ENCODE measurements at places on chromosomes 3 and 15. TPM values are rescaled to one million over a fixed set of nuclear protein-coding genes. Genes with fewer than 3 reads are reported as not detected.

The SLITRK3 gene
- 0.10 TPM for polyA plus RNA-seq

- DNase-seq: no peak
Observed at GRCh38 chr3:123759311-123759710, 124.8 kb downstream of the MYLK start.

DNA sequence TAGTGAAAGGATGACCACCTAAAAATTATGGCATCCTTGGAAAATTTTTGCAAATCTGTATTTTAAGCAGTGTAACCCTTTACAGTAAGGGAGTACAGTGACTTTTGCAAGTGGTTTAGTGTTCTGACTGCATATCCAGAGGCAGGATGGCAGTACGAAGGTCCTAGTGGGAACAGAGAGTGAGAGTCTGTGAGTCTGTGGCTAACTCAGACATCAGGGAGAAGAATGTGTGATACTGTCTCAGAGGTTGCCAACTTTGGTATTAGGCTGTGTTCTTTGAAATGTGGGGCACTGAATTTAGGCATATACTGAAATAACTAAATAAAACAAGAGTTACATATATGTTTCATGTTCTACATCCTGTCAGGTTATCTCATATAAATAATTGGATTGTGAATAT, 25.7 kb downstream of the PRKCI start:
- DNase-seq: no peak

DNA sequence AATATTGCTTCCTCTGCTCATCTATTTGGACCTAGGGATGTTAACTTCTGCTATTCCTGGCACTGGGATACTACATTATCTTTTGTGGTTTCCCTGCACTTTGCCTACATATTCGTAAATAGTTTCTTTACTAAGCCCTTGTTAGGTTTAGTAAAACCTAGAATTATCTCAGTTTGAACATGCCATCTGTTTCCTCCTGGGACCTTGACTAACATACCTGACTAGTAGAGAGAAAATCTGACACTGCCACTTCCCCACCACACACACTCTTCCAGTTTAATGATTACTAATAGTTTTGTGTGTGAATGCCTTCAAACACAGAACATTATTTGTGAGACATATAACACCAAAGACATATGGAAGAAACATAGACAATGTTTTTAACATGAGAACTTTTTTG, 28.2 kb upstream of the SOX2 start:
- DNase-seq: no peak

The ANKDD1A gene
- polyA plus RNA-seq: 12.8 TPM

GRCh38 chr3:148911173-148911572, 46.1 kb downstream of the CPA3 start:
- DNase-seq: no peak

GRCh38 chr15:63668601-63669000, 71.4 kb downstream of the FBXL22 start:
- DNase-seq: no peak

The EPHB3 gene
- polyA plus RNA-seq: 35.0 TPM

The TLR9 gene
- 0.29 TPM for polyA plus RNA-seq

The MST1R gene
- 4.0 TPM for polyA plus RNA-seq

DNA sequence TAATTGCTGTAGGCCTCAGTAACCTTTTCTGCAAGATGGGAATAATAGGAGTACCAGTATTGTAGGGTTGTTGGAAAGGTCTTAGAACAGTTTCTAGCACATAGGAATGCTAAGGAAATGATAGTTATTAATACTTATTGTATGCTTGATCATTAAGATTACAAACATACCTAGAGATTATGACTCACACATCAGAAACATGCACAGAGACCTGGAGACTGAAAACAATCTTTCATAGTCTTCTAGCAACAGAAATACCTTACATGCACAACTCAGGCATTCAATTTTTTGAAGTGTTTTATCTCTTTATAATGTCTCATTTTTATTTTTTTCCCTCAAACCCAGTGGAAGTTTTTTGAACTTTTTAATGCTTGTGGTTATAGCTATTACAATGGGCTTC, 104.4 kb upstream of the ZBTB20 start:
- no peak for DNase-seq

DNA sequence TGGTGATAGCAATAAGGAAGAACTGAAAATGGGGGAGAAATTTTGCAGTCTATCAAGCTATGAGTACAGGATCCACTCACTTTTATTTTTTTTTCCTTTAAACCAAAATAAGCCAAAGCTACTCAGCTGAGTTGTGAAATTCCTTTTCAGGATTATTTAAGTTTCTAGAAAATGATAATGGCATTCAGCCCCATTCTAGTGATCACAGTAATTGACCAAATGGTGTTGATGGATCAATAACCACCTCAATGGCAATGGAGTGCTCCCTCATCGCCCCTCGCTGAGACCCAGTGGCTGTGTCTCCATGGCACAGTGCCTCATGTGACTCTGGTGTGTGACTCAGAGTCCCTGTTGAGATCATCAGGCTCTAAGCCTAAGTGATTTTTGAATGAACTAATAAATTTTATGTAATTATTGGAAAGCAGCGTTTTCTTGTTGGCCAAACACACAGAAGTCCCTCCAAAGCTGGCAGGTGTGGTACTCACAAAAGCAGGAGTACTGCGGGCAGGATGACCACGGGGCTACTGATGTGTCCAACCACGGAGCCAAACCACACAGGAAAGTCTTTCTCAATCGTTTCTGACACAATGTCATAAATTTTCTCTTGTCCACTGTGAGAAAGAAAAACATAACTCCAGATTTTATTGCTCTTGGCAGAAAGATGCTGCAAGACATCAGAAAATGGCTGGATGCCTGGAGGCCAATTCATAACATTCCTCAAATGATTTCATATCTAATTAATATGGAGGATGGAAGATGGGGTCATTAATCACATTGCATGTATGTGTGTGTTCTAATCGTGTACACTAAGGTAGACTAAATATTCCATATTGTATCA, 14.4 kb upstream of the STARD5 start:
- DNase-seq: no peak

The PAK6 gene
- 6.0 TPM for polyA plus RNA-seq

GRCh38 chr3:172332256-172333041, 115.8 kb downstream of the GHSR start:
- peak; percentile 53 for DNase-seq

DNA sequence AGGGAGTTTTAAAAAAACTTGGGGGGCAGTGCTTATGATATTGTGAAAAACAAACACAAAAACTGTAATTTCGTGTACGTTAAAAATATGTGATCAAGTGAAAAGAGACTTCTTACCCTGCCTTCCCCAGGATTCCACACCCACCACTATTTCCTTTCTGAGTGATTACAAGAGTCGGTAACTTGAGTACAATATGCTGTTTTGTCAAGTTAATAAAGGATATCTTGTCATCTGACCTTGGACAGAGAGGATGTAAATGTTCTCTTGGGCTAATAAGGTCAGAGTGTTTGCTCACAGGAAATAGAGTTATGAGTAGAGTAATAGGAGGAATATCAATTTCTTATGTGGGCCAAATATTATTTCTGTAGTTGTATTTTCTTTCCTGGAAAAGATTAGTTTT, 68.1 kb downstream of the NOX5 start:
- no peak for DNase-seq

- DNase-seq: no peak
Observed at GRCh38 chr3:16587047-16587680, 18.1 kb downstream of the DAZL start.

The MESP1 gene
- 0.54 TPM for polyA plus RNA-seq

DNA sequence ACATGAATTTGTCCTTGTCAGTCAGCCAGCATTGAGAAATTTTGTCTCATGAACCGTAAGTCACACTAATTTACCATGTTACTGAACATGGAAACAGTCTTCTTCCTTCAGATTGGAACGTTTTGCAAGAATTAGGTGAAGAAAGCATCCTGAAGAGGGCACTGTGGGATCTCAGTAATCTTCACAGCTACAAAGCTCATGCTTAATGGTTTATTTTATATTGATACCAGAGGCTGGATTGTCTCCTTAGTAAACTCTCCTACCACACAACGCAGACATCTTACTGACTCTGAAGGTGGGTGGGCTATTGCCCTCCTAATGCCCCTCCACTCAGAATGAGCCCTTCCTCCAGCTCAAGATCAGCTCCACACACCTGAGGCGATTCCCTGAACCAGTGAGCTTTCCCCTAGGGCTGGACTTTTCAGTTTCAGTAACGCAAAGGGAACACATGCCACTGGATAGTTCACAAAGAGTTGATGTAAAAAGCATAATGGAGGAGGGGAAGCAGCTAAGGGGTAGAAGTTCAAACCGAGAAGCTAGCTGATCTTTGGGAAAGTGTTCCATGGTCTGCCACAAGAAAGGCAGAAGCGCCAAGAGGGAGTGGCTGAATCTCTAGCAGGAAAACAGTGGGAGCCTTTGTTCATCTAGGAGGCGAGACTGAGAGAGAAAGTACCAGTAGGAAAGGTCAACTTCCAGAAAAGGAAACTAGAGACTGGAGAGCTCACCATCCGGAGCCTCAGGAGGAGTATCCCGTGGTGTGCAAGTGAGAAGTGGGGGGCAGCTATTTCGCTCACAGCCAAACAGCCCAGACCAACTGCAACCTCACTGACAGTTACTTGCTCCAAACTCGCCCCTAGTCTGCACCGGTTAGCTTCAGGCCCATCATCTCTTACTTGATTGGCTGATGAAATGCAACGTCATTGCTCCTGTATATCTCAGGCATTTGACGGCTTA, at the start of gene SLC9C1:
Gene SLC9C1, minus strand, starts transcription at position 849 of the 954 bp plus-strand sequence. CDS start 7,425 bp downstream, outside the sequence.
- peak; percentile 81 for DNase-seq

GRCh38 chr3:49554633-49555265, 472 bp downstream of the BSN start:
- DNase-seq: peak; percentile 44

DNA sequence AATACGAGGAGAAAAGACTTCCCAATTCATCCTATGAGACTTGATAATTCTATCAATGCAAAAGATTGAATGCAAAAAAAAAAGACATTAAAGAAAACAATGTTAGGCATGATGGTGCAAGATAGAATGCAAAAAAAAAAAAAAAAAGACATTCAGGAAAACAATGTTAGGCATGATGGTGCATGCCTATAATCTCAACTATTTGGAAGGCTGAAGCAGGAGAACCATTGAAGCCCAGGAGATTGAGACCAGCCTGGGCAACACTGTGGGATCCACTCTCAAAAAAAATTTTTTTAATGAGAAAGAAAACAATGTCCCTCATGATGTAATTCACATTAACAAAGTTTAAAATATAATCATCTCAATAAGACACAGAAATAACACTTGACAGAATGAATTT, 75.9 kb downstream of the MYO9A start:
- no peak for DNase-seq

GRCh38 chr15:58518626-58519025, 86.8 kb downstream of the LIPC start:
- no peak for DNase-seq

The EFCC1 gene
- polyA plus RNA-seq: 18.0 TPM

The SI gene
- polyA plus RNA-seq: 0.17 TPM

DNA sequence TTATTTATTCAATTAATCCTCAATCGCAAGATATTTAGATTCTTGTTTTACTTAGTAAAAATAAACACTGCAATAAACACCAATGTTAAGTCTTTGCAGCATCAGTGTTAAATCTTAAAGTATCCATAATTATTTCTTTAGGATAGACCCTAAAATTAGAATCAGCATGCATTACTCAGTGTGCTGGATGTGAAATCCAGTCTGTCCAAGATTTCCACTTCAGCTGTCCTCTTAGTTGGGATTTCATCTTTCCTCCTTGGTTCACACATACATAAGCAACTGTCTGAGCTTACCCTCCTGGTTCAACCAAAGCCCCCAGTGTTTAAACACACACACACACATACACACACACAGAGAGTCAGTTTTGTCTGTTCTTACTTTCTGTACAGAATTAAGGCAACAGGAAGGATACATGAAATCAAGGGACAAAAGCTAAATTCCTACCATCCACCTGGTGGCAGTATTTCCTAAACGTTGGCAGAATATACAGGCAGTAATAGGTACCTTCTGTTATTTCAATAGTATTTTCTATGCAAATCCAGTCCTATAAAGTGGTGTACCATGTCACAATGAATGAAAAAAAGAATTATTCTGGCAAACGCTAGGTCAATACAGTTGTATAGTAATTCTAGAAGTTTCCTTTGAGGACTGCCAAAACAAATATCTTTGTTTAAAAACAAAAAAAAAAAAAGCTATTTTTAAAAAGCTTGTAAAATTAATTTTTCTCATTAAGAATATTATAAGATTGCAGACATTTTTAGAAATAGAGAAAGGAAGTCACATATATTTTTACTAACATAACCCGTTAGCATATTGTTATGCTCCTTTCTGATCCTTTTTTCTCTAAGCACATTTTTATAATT, 27.3 kb upstream of the DMXL2 start:
- peak; percentile 33 for DNase-seq

DNA sequence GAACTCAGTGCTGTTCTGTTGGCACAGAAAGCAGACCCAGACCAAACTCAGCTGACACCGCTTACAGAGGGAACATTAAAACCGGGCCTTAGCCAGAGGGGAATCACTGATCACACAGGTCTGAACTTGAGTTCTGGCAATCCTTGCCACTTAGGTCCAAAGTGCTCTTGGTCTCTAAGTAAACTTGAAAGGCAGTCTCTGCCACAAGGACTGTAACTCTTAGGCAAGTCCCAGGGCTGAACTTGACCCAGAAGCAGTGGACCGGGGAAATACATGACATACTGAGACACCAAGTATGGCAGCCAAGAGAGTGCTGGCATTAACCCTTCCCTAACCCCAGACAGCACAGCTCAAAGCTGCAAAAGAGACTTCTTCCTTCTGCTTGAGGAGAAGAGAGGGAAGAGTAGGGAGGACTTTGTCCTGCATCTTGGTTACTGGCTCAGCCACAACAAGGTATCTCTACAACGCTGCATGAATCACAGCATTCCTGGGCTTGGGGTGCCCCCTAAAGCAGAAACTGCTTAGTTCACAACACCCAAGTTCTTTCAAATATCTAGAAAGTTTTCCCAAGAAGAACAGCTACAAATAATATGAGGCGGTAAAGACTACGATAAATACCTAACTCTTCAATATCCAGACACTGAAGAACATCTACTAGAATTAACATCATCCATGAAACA, 32.5 kb downstream of the NAALADL2 start:
- DNase-seq: no peak

DNA sequence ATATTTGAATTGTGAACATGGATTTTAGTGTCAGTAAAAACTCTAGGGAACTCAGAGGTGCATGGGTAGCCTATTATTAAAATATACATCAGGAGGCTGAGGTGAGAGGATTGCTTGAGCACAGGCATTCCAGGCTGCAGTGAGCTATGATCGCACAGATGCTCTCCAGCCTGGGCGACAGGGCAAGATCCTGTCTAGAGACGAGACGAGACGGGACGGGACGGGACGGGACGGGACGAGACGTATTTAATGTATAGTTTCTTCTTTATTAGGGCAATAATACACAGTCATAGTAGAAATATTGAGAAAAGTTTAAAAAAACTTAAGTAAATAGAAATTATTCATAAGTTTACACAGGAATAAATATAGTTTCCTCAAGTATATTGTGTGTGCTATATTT, 89.3 kb downstream of the DIPK2A start:
- DNase-seq: no peak

GRCh38 chr3:155218462-155218861, 75.0 kb downstream of the STRIT1 start:
- no peak for DNase-seq

DNA sequence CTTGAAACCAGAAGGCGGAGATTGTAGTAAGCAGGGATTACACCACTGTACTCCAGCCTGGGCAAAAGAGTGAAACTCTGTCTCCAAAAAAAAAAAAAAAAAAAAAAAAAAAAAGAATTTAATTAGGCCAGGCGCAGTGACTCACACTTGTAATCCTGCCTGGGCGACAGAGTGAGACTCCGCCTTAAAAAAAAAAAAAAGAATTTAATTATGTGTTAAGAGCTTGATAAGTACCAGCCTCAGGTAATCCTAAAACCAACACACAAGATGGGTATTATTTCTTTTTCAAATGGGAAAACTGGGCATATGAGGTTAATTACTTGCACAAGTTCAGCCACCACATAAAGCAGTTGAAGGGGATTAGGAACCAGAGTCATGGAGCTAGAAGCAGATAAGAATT, 49.0 kb downstream of the PBRM1 start:
- no peak for DNase-seq

All from right lung (tissue), 10 donors.